ENCODE measurements at places on chromosomes 12 and 14.

GRCh38 chr12:3571724-3572123, 80.7 kb downstream of the PRMT8 start:
- DNase-seq: no peak

GRCh38 chr14:53450871-53451270, 297.7 kb upstream of the DDHD1 start:
- DNase-seq: peak; percentile 52

DNA sequence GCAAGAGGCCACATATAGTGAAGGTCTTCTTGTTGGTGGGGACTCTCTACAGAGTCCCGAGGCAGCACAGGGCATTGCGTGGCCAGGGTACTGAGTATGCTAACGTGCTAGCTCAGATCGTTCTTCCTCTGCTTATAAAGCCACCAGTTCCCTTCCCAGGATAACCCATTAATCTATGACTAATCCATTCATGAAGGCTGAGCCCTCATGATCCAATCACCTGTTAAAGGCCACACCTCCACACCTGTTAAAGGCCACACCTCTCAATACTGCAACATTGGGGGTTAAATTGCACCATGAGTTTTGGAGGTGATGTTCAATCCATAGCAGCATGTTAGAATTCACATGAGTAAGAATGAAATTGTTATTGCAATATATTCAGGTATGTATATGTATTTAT, 12.8 kb upstream of the YARS2 start:
- DNase-seq: no peak

GRCh38 chr12:12673296-12673695, 22.7 kb downstream of the GPR19 start:
- DNase-seq: no peak

DNA sequence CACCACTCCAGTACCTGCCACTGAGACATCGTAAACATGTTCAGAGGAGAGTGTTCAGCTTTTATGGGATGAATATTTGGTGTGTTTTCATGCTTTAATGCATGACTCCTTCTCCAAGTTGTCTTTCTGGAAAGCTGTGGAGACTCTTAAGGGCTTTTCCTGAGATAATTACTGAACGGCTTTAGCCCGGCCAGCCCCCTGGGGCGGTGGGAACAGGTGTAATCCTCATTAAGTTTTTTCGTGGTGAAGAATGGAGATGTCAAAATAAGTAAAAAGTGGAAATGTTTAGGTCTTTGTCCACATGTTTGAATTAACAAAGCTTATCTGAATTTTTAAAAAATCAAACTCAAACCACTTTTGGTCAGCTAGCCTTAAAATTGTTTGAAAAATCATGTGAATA, 1.5 kb downstream of the SYNE2 start:
- DNase-seq: no peak

DNA sequence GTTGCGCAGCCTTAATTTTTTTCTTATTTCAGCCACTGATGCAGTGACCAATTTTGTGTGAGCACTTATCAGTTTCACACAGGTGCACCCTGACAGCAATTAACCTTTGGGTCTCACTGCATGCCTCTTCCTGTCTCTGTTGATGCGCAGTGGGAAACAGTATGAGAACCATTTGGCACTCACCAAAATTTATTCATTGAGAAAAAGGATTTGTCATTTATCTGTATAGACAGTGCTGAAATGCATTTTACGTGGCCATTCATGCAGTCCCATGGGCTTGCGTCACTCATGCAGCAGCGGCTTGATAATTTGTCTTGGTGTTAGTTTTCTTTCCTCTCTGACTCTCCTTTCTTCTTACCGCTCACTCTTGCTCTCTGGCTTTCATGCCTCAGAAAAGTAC, 157.5 kb downstream of the C12orf75 start:
- no peak for DNase-seq

DNA sequence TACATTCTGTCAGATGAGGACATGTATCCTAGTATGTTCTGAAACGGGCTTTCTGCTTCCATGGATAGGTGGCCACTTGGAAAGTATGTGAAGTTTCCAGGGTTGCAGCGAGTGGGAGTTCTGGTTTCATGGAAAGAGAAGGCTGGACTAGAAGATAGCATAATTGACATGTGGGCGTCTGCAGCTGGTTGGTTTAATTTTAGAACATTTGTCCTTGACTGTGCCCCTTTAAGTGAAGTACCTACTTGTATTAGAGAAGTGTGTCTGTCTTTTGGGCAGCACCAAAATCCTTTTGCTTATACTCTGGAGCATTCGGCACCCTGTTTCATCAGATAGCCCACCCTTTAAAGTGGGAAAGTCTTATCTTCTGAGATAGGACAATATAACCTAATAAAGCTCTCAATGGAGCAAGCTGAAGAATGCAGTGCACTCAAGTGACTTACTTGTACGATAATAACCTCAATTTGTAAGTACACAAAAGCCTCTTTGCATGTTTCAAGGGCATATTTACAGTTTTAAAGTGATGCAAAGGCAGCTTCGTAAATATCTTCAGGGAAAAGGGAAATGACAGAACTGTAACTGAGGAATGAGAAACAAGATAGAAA, 35.2 kb downstream of the NTN4 start:
- no peak for DNase-seq

DNA sequence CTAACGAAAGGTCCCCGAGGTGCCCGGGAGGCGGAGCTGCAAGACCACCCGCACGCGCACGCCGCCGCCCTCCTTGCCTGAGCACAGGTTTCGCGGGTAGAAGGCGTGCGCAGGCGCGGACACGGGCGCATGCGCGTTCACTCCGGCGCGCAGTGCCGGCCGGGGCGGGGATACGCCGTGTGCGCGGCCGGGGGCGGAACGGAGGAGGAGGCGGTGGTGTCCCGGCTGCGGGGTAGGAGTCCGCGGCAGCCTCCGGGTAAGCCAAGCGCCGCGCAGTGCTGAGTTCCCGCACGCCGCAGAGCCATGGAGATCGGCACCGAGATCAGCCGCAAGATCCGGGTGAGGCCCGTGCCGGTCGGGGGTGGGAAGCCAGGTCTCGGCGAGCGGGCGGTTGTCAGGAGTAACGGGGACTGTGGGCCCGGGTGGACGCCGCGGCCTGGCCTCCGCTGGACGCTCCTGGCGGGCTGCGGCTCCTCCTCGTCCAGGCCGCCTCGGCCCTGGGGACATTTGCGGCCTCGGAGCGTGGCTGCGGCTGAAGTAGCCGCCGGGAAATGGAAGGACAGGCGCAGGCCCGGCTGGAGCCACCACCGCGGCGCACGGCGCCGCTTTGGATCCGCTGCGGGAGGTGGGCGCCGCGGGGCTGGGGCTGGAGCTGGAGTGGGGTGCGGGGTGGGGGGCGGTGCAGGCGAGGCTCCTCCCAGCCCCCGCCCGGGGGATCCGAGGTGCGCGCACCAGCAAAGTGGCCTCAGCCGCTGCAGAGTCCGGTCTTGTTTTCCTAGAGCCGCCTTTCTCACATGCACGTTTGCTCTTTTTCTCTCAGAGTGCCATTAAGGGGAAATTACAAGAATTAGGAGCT, at the start of gene ZC3H14:
Gene ZC3H14, plus strand, starts transcription at position 207 of the 856 bp plus-strand sequence. Its CDS starts 97 bp downstream, at position 304.
- peak; percentile 84 for DNase-seq

GRCh38 chr14:34997762-34998161, 15.0 kb downstream of the SRP54 start:
- no peak for DNase-seq

GRCh38 chr12:52615912-52616311, 2.4 kb downstream of the KRT73 start:
- no peak for DNase-seq

GRCh38 chr12:84411031-84411430, 501.6 kb downstream of the SLC6A15 start:
- no peak for DNase-seq

GRCh38 chr14:93285044-93285443, 47.8 kb downstream of the BTBD7 start:
- DNase-seq: no peak

GRCh38 chr12:120314220-120314619, 12.1 kb downstream of the SIRT4 start:
- peak; percentile 10 for DNase-seq

GRCh38 chr12:3972576-3972975, 99.4 kb upstream of the PARP11 start:
- no peak for DNase-seq

DNA sequence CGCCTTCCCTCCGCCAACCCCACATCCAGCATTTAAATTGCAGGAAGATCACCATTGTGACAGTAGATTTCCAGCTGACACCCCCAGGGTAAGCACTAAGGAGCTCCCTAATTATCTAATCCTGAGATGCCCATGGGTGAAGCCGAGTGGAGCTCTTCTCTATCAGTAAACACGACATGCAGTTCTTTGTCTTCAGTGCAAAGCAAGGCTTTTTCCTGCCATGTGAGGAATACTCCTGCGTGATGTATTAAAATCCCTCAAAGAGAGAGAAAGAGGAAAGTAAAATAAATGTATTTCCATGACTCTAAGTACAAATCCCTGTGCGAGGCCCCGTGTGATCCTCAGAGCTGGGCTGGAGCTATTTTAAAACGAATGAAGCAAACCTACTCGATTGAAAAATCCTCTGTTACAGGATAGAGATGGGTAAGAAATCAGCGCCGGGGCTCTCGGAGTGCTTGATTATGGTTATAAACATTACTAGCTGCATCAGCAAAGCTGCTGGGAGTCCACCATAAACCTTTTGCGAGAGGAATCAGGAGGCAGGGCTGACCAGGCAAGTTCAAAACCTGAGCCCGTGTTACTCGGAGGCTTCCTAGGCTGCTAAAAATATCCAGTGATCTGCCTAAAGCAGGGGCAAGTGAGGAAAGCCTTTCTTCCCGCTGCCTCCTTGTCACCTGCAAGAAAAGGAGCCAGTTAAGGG, 61.5 kb downstream of the MAP1LC3B2 start:
- DNase-seq: no peak

DNA sequence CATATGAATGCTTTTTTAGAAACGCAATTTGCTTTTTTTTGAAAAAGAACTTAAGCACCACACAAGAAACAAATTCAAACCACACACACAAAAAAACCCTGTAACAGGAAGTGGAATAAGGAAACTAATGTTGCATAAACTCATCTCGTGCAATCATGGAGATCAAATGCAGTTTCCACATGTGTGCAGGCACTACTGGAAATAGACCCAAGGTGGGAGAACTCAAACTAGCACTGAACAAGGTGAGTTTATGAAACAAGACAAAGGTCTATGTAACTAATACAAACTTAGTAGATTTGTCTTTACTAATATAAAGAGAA, 17.5 kb downstream of the NIN start:
- no peak for DNase-seq
